ENCODE measurements at places on chromosomes 13 and 19. TPM values are rescaled to one million over a fixed set of nuclear protein-coding genes. Genes with fewer than 3 reads are reported as not detected.

Gene CFAP97D2
- total RNA-seq, result not detected

Gene ZNF534
- not detected for total RNA-seq

Gene NOP53
- 105 TPM for total RNA-seq

Gene MAMSTR
- 8.0 TPM for total RNA-seq

Gene HSD11B1L
- total RNA-seq, result 17.2 TPM

Gene LGI4
- total RNA-seq, result 0.09 TPM

Gene CDC34
- total RNA-seq, result 65.8 TPM

Gene PODNL1
- total RNA-seq, result 1.6 TPM

Gene ADAMTSL5
- 1.2 TPM for total RNA-seq

DNA sequence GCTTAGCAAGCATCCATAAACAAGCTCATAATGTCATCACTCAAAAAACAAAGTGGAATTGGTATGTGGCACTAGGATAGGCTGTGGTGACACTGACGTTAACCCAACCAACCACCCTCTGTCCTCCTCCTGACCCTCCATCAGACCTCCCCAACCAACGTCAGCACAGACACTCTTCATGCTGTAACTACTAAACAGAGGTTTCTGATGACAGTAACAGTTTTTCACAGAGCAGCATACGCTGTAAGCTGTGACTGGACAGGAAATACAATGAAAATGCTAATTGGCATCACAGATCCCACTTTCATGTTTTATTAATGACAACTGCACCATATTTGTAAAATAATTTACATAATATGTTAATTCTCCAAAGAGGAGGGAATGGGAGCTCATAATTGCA is 238.0 kb downstream of the IRS2 start:
- DNase-seq, result no peak

- DNase-seq, result no peak
Measured at GRCh38 chr13:26325876-26326275, 71.9 kb downstream of the CDK8 start.

DNA sequence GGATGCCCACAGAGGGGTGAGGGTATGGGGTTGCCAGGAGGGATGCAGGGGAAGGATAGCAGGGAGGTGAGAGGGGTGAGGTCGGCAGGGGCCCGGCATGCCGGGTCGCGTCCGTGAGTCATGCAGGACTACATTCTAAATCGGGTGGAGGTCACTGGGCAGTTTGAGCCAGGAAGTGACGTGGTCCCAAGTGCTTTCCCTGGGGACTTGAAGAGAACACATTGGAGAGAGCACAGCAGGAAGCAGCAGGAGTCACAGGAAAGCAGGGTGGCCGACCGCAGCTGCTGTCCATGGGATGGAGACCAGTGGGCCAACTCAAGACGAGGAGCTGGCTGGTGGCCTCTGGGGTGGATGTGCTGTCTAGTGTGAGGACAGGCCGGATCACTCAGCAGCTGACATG is 92.0 kb upstream of the WASF3 start:
- no peak for DNase-seq

DNA sequence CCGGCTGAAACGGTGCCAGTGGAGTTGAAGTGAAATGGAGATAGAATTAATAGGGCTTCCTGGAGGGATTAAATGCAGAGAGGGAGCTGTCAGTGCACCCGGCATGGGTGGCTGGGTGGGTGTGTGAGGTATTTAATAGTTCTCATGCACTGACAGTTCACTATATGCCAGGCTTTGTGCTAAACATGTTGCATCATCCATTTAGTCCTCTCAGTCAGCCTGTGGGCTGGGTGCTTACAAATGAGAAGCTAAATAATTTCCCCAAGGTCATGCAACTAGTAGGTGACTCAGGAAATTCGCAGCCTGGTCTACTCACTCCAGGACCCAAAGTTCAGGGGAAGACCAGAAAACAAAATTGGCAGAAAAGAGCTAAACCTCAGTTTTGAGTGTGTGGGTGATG is 63.5 kb upstream of the SPATA13 start:
- peak; percentile 55 for DNase-seq

- DNase-seq, result no peak
Measured at GRCh38 chr13:53201454-53202225, 173.0 kb downstream of the OLFM4 start.

DNA sequence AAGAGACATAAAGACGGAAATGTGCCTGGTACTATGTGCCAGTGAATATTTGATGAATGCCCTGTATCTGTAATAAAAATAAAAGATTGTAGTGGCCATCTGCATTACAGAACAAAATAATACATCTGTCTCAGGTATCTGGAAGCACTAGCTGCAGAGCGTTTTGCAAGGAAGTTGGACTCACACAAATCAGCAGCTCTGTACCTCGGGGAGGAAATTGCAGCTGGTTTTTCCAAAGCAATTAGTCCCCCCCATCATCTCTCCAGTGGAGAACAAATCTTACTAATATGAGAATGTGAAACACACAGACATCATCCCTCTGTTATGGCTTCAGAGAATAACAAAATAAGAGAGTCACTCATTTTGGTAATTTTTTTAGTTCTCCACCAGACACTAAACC is 245.3 kb downstream of the ITGBL1 start:
- DNase-seq, result no peak

- no peak for DNase-seq
Measured at GRCh38 chr19:18226956-18227780, 930 bp upstream of the PDE4C start.

GRCh38 chr19:11496391-11497163 is 9.1 kb downstream of the ZNF653 start:
- peak; percentile 81 for DNase-seq

DNA sequence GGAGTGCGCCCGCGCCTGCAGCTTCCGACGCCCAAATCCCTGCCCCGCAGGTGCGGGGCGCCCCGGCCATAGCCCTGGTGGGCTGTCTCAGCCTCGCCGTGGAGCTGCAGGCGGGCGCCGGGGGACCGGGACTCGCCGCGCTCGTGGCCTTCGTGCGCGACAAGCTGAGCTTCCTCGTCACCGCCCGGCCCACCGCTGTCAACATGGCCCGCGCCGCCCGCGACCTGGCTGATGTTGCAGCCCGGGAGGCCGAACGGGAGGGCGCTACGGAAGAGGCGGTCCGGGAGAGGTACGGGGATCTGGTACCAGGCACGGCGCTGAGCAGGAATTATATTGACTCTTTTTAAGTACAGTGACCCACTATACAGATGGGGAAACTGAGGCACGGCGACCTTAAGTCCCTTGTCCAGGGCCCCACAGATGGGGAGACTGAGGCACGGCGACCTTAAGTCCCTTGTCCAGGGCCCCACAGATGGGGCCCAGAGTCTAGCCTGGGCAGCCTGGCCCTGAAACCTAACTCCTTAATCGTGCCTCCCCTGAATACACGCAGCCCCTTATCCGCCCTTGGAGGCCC is 586 bp downstream of the MRI1 start:
- DNase-seq, result no peak

GRCh38 chr13:28792992-28793391 is 27.1 kb upstream of the MTUS2 start:
- peak; percentile 90 for DNase-seq

DNA sequence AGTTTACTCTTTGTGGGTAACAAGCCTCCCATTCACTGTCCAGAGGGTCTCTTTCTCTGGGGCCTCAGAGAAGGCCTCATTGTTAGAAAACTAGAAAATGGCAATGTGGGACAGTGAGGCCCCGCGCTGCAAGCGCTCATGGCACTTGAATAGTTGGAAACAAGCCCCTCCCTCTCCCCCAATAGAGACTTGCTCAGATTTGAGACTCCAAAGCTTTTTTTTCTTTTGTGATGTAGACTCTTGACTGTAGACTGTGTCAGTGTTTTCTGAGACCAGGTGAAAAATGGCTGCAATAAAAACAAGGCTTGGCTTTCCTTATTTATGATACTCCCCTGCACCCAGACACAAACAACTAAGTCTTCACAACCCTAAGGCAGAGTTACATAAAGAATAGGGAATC is 38.7 kb upstream of the UBL3 start:
- DNase-seq, result no peak

DNA sequence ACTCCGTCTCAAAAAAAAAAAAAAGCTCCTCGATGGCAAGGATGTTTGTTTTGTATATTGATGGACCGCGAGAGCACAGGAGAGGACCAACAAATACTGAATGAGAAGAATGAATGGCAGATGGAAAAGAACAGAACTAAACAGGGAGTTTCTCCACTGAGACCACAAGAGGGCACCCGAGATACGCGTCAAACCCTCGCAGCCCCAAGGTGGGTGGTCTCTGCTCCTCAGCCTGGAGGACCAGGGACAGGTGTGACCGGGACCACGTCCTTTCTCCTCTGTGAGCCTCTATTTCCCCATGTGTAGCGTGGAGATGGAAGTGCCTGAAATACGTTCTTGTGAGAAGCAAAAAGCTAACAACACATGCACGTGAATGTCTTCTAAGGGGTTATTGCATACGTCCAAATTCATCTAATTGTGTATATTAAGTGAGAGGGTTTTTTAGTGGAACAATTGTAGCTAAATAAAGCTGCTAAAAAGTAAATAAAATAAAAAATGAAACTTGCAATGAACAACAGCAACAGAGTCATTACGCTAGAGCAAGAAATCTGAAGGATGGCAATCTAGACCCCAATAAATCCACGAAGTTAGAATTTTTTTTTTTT is 8.3 kb upstream of the CDC42EP5 start:
- peak; percentile 45 for DNase-seq

DNA sequence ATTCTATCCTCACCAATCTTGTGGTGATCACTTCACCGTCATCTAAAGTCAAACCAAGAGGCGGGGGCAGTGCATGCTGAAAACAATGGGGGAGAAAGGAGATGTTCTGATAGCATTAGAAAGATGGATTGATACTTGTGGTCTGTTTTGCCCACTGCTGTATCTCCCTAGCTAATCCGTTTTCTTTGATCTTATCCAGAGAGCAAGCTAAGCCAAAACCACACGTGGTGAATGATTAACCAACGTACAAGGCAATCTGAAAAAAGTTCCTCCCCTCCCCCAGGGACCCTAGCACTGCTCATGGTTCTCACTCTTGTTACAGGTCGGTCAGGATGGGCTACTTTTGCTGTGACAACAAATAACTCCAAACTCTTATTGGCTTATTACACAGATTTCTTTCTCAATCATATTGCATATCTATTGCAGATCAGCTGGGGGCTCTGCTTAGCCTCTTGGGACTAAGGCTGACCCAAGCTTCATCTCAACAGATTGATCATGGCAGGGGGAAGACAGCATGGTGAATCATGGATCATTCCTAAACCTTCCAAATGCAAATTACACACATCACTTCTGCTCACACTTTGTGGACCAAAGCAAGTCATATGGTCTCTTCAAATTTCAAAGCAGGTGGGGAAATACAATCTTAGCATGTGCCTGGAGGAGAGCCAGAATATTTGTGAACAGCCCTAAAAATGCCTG is 11.9 kb upstream of the C13orf42 start:
- peak; percentile 5 for DNase-seq

DNA sequence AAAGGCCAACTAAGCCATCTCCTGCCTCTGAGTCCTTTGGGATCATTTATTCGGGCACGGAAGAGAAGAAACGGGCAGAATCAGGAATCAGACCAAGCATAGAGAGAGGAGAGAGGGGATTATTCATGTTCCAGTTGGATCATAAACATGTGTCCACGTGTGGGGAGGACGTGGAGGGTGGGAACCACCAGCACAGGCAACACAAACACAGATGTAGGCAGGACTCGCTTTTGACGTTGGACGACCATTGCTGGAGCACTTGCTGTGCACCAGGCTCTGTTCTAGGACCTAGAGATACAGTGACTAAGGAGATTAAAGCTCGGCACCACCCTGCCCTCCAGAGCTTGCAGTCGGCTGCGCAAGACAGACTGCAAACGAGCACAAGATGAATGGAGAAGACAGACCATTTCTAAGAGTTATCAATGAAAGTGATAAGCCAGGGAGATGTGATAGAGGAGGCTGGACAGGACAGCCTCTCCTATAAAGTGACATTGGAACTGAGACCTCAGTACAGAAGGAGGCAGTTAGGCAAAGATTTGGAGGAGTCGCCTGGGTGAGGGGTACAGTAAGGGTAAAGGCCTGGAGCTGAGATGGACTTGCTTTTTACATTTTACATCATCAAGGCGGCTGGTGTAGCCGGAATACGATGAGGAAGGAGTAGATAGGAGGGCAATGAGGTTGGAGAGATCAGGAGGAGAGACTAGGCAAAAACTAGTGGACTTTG is 716 bp downstream of the SH2D3A start:
- no peak for DNase-seq

DNA sequence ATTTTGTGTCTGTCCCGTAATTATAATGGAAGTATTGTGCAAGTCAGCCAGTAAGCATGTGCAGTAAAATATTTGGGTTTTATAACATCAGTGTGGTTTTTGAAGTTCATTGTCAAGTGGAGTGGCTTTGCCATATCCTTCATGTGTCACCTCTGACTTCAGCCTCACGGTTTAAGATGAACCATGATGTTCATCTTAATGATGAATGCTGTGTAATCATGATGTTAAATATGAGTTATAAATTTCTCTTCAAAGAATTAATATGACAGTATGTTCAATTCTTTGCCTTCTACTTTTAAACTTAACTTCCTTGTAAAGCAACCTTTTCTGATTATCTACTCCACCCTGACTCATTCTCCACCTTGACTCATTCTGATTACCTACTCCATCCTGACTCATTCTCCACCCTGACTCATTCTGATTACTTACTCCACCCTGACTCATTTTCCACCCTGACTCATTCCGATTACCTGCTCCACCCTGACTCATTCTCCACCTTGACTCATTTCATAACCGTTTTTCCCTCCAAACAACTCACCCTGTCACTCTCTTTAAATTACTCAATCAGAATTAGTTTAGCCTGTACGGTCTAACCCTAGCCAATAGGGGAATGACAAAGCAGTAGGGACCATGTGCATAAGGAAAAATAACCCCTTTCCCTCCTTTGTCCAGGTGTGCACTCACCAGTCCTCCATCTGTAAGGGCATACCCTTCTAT is 50.3 kb upstream of the ANKRD10 start:
- peak; percentile 76 for DNase-seq

GRCh38 chr19:45897261-45897812 is 5.1 kb downstream of the MYPOP start:
- DNase-seq, result no peak

DNA sequence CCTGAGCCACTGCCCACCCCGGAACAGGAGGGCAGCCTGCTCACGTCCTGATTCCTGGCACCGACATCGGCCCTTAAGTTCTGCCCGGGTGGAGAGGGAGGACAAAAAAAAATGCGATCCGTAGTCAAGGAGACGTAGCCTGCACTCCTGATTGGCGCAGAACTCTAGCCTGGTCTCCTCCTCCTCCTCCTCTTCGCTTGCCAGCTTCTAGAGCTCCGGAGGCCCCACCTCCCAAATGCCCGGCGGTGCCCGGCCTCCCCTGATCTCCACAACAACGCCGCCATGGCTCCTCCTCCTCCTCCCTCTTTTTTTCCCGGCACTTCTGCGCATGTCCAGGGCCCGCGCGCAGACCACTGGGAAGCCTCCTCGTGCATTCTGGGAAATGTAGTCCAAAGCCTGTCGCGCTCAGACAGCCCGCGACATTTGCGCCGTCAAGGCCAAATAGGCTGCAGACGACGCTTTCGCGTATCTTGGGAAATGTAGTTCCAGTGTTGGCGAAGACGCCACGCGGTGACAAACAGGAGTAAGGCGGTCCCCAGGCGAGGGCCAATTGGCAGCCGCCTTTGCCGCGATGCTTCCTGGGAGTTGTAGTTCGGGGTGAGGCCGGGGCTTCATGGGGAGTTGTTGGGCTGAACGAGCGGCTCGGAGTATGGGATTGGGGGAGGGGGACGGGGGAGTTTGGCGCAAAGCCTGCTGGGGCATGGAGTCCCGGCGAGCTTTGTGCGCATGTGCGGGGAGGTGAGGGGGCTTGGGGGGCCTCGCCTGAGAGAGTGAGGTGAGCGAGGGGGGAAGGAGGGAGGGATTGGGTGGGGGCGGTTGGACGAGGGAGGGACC is at the start of gene ZNF444:
Gene ZNF444, plus strand, starts transcription at position 705 of the 834 bp plus-strand sequence. CDS start 5,625 bp downstream, outside the sequence.
- DNase-seq, result peak; percentile 99

Measured in fibroblast of the aortic adventitia (primary cell).